ENCODE measurements at places on chromosomes 13 and 19.
A peak's percentile ranks its signal among the peaks of the same experiment; 100 is the strongest.

GRCh38 chr13:46982856-46983582 is 86.2 kb upstream of the HTR2A start:
- no peak for DNase-seq

GRCh38 chr19:42363614-42364346 is 26.3 kb downstream of the CNFN start:
- DNase-seq = no peak

- no peak for DNase-seq
Measured at GRCh38 chr13:26222520-26223046, 469 bp upstream of the RNF6 start.

DNA sequence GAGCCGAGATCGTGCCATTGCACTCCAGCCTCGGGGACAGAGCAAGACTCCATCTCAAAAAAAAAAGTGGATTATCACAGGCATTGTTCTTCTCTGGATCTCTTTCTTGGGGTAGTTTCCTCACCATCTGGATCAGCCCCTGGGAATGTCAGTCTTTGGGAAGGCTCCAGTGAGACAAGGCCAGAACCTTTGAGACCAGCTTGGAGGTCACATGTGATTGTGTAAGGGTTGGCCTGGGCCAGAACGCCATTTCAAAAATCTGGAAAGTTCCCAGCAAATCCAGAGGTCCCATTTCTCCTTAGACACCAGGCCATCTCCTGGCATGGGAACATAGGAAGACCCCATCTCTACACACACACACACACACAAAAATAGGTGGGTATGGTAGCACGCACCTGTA is 14.2 kb upstream of the ANGPTL8 start:
- DNase-seq = no peak

GRCh38 chr19:32464279-32464678 is 58.7 kb downstream of the DPY19L3 start:
- DNase-seq = peak; percentile 23

DNA sequence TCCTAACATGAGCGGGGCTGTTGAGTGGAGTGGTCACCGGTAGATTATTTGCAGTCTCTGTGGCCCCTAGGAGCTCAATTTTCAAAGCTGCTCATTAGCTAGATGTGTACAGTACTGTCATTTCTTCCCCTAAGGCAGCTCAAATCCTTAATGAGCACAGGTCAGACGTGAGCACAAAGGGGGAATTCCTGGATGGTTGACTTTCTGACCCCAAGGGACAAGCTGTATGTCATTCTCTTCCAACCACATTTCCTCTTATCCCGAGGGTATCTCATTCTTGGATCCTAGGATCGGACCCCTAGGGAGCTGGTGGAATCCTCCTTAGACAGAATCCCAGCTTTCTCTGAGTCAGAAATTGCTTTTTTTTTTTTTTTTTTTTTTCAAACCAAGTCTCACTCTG is 5.7 kb upstream of the OR7G3 start:
- no peak for DNase-seq

- no peak for DNase-seq
Measured at GRCh38 chr13:74040200-74040599, 94.0 kb downstream of the KLF12 start.

DNA sequence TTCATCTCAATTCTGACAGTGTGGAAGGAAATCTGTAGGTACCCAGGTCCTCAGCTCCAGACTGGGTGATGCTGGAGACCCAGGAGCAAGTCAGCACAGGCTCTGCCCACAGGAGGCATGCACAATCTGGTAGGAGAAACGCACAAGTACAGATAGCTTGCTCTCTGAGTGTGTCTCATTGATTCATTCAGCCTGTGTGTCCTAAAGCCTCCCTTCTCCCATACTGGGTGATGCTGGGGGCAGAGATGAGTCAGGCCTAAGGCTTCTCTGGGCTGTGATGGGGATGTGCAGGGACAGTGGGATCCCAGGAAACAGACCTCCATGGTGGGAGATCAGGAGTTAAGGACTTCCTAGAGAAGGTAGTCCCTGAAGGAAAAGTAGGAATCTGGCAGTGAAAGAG is 6.8 kb downstream of the ZNF526 start:
- DNase-seq = no peak

DNA sequence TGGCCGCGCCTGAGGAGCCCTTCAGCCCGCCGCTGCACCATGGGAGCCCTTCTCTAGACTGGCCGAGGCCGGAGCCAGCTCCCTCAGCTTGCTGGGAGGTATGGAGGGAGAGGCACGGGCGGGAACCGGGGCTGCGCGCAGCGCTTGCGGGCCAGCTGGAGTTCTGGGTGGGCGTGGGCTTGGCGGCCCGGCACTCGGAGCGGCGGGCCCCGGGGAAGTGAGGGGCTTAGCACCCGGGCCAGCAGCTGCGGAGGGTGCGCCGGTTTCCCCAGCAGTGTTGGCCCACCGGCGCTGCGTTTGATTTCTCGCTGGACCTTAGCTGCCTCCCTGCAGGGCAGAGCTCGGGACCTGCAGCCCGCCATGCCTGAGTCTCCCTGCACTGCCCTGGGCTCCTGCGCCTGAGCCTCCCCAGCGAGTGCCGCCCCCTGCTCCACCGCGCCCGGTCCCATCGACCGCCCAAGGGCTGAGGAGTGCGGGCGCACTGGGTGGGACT is 1890.0 kb upstream of the PCDH20 start:
- no peak for DNase-seq

GRCh38 chr13:59533561-59534555 is 629.9 kb downstream of the DIAPH3 start:
- DNase-seq = no peak

GRCh38 chr13:80552851-80553440 is 212.0 kb upstream of the SPRY2 start:
- DNase-seq = no peak

- DNase-seq = no peak
Measured at GRCh38 chr19:30711296-30711695, 339.1 kb downstream of the ZNF536 start.

GRCh38 chr19:16382775-16383543 is 58.3 kb downstream of the KLF2 start:
- no peak for DNase-seq

DNA sequence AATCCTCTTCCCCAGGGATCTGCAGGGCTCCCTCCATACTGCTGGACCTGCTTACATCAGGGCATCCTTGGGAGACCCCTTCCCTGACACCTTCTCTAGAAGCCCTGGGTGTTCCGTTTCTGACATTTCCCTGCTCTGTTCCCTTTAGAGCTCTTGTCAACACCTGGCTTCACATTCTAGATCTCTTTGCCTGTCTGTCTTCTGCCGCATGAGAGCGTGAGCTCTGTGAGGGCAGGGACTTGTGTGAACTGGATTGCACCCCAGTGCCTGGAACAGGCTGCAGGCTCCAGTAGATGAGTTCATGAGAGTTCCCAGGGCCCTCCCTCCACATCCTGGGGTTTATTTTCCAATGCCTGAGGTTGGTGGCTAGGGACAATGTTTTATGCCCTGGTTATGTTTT is 651 bp downstream of the CEACAM7 start:
- no peak for DNase-seq

DNA sequence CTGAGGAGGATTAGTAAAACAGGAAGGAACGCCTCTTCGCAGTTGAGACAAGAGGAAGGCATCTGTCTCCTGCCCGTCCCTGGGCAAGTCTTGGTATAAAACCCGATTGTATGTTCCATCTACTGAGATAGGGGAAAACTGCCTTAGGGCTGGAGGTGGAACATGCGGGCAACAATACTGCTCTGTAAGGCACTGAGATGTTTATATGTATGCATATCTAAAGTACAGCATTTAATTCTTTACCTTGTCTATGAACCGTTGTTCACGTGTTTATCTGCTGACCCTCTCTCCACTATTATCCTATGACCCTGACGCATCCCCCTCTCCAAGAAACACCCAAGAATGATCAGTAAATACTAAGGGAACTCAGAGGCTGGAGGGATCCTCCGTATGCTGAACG is 722 bp upstream of the TIMM50 start:
- DNase-seq = no peak

- no peak for DNase-seq
Measured at GRCh38 chr13:31048521-31048920, 113.2 kb downstream of the HSPH1 start.

- no peak for DNase-seq
Measured at GRCh38 chr13:40125336-40125735, 469.9 kb downstream of the COG6 start.

DNA sequence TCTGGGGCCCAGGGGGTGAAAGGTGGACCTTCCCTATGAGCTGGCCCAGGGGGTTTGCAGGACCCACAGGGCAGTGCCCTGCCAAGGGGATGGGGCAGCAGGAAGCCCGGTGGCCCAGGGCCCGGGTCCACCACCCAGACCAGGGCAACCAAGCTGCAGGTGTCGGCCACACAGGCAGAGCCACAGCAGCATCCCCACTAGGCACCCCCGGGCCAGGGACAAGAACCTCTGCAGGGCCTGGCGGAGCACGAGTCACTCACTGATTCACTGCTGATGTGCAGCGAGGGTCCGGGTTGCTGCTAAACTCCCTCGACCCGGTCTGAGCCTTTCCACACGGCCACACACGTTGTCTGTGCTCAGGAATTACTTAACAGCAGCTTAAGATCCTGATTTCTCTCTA is 8.8 kb downstream of the FZR1 start:
- no peak for DNase-seq

DNA sequence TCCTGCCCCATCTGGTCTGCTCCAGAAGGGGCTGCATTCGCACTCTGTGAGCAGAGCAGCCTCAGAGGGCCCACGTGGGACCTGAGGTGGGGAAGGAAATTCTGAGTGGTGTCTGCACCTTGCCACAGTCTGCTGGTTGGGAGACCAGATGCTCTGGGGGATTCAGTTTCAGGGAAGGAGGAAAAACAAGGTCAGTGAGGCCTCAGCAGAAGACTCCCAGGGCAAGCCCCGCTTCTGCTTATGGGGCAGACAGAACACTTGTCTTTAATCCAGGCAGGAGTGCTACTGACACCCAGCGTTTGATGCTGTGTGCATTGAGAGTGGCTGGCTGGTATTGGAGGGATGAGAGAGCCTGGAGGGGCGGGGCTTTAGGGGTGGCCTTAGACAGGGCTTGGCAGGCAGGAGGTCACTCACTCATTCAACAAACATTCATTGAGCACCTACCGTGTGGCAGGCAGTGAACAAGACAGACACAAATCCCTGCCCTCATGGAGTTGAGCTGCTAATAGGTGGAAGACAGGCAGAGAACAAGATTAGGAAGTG is 4.9 kb upstream of the CLEC17A start:
- no peak for DNase-seq

DNA sequence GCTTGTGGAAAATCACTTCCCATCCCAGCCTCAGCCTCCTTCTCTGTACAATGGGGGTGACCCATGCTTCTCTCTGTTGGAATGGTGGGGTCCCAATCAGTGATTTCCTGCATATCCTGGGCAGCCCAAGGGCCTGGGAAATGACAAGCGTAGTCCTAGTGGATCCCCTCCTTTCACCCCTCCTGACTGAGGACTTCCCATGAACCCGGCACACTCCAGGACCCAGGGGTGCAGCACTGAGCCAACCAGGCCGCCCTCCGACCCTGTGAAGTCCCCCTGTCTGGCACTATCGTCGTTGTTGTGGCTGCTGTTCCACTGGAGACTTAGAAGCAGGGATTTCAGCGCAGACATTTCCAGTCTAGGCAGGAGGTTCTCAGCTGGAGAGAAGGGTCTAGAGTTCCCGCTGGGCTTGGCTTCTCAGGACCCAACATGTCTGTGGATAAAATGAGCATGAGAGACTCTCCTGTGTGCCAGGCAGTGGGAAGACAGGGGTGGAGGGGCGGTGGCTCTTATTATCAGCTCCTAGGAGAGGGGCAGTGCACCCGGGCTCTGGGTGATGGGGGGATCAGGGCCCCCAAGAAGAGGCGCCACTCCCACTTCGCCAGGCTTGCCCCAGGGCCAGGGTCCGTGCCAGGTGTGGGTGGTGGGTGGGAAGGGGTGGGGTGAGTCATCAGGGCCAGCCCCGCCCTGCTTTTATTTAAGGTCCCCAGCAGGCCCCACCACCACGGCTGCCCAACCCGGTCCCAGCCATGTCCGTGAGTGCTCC is at the start of gene LGALS7B:
Gene LGALS7B, plus strand, starts transcription at position 723 of the 766 bp plus-strand sequence. Its CDS starts 27 bp downstream, at position 750.
- DNase-seq = no peak

DNA sequence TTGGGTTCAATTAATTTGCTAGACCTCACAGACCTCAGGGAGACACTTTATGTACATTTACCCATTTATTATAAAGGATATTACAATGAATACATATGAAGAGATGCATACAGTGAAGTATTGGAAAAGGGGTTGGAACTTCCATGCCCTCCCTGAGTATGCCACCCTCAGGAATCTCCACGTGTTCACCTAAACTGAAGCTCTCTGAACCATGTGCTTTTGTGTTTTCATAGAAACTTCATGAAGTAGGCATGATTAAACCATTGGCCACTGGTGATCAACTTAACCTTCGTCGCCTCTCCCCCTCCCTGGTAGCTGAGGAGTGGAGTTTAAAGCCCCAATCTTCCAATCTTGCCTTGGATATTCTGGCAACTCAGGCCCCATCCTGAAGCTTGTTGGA is 20.3 kb downstream of the ZNF160 start:
- DNase-seq = no peak

GRCh38 chr13:104750377-104750776 is 1684.2 kb upstream of the SLC10A2 start:
- DNase-seq = no peak

GRCh38 chr13:113837560-113838355 is 26.1 kb downstream of the GAS6 start:
- peak; percentile 59 for DNase-seq

DNA sequence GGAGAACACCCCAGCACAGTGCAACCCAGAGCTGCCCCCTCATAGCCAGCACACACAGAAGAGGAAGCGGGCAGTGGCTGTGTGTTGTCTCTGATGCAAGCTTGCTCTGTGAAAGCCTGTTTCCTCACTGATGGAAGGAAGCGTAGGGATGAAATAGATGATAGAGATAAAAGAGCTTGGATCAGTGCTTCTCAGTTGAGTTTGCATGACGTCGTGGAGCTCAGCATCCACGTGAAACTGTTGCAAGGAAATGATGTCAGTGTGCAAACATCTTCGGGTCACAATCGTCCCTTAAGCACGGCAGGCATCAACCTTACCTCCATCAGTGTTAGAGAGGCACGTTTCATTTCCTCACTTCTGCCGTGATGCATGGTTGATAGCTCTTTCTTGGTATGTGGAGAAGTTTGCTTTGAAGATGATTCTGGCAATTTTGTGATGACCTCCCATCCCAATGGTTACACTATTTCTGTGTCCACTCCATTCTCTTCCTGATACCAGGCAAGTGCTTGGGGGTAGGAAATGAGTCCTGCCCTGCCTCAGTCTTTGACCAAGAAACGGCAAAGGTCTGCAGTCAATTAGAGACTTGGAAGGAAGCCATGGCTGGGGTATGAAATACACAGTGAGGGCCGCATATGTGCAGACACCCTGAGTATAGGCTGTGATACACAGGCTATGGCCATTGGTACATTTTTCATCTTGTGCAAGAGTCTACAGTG is 183.0 kb downstream of the ZNF536 start:
- DNase-seq = no peak

GRCh38 chr19:48833049-48833448 is 3.2 kb downstream of the HSD17B14 start:
- no peak for DNase-seq

DNA sequence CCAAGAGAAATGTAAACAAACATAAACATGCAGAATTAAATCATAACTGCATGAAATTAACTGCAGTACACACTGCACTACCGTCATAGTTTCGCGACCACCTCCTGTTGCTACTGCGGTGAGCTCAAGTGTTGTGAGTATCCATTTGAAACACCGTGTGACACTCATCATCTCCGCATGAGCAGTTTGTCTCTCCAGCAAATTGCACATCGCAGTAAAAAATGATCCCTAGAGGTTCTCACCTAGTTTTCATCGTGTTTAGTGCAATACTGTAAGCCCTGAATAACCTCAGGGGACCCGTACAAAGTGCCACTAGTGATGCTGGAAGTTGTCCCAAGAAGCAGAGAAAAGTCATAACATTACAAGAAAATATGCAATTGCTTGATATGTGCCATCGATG is 147.7 kb downstream of the DPF1 start:
- no peak for DNase-seq

GRCh38 chr13:97715763-97716162 is 237.7 kb upstream of the IPO5 start:
- DNase-seq = no peak

All from COR-L47 (cell line).